Left kidney (tissue), 8 donors: ENCODE measurements at places on chromosomes 1 and 21.

DNA sequence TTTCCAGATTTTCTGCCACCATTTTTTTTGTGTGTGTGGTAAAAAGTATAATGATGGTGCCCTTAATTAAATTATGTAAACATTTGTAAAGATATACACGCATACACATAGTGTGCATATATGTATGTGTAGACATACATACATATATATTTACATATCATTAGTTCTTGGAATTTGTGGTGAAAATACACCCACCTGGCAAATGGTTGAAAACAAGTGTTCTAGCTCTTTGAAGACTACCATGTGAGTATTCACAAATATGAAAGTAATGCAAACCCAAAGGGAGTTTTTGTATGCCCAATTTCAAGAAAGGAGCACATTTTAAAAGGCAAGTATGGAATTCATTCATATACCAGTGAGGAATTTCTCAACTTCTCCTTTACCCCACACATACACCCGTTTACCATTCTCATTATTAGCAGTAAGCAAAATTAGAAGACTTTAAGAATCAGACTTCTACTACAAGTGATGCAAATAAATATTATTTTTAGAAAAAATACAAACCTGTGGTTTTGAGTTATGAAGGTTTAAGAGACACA, 8.0 kb downstream of the RABGAP1L start:
- no peak for DNase-seq

GRCh38 chr1:59692591-59692990, 122.2 kb upstream of the HOOK1 start:
- DNase-seq = no peak

GRCh38 chr1:231337043-231337471, 595 bp downstream of the EXOC8 start:
- no peak for DNase-seq

DNA sequence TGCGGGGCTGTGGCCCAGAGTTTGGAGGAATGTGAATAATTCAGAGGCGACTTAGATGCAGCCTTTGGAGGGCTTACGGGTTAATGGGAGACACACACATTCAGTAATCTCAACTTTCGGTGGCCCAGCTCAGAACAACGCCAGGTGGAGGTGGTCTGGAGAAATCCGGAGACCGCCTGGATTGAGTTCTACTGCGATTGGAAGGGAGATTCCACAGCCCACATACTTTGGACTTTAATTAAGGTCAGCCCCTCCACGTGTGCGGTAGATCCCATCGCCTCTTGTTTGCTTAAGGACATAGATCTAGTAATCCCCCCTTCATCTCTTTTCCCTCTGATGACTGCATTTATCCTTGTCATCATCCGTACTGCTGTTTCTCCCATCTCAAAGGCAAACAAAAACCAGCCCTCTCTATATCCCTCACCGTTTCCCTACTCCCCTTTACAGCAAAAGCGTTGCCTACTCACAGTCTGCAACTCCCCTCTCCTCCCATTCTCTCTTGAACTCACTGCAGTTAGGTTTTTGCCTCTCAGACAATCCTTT, 720 bp upstream of the BSDC1 start:
- DNase-seq = no peak

DNA sequence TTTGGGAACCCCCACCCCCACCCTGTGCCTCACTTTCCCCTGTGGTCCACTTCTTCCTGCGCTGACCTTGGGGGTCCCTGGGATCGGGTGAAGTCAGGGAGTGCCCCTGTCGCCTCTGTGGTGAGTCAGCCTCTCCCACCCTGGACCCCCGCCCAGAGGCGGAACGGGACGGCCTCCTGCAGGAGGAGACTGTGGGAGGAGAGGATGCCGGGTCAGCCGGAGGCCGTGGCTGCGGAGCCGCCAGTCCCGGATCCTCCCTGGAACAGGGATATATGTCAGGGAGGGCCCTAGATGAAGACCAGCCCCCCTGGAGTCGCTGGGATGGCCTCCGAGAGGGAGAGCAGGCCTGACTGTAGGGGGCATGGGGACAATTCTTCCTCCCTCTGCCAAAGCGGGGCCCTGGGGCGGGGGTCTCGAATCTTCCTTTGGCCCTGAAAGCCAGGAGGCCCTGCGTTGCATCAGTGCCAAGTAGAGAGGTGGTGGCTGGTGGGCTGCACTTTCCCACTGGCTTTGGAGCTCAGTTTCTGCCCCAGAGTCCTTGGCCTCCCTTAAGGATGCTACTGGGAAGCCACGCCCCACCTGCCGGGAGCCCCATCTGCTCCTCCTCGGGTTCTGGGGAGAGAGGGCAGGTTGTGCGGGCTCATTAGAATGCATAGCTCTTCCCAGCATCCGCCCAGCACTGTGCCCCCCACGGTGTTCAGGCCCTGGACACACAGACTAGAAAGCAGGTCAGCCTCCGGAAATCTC, 930 bp downstream of the ARHGEF10L start:
- DNase-seq = no peak

GRCh38 chr1:41765152-41765551, 153.6 kb downstream of the HIVEP3 start:
- no peak for DNase-seq

GRCh38 chr1:24642481-24643362, at the start of gene SRRM1:
Gene SRRM1, plus strand, starts transcription at chr1:24643302. Its CDS starts 25 bp downstream, at chr1:24643327.
- peak; percentile 99 for DNase-seq

- no peak for DNase-seq
Observed at GRCh38 chr1:177825276-177825901, 144.5 kb downstream of the SEC16B start.

GRCh38 chr21:42560517-42561179, 47.0 kb downstream of the SLC37A1 start:
- DNase-seq = no peak

- DNase-seq = peak; percentile 64
Observed at GRCh38 chr1:39816415-39817090, 27.9 kb upstream of the BMP8B start.

DNA sequence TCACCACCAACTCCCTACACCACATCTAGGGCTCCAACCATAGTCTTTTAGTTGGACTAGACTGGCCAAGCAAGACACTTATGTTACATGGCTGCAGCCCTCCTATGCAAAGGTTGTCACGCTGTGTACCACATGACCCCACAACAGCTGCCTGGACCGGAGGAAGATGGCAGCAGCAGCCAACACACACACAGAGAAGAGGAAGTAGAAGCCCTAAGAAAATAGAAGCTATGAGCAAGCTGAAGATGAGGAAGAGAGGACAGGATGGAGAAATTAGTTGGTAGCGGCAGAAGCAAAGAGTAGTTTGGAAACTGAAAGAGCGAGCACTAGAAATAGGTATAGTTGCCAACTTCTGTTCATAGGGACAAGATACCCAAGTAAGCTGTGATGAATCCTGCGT, 60.8 kb upstream of the RALGPS2 start:
- DNase-seq = no peak

DNA sequence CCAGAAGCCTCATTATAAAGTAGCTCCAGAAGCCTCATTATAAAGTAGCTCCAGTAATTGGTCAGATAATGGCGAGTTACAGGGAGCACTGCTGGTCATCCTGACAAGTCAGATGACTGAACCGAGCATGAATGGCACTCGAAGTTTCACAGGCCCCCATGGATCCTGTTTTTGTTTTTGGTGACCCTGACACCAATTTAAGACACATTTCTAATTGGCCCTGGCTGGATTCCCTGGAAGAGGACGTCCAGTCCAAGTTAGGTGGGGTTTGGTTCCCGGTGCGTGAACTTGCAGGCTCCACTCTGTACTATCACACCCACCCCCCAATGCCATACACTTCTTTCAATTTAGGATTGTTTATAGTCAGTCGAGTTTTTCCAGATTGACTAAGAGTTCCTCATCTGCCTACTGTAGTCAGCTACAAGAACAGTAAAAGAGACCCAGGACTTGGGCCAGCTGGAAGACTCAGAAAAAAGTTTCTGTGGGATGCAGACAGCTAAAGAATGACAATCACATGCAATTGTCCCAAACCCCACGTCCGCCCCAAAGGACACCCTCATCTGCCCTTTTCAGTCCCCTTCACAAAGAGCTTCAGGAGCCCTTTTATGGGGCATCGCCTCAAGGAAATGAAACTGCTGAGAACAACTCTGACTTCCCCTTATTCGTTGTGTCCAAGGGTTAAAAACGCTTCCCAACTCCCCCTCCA, 2.7 kb downstream of the DHRS3 start:
- DNase-seq = no peak

GRCh38 chr1:1430114-1430982, 5.1 kb upstream of the VWA1 start:
- no peak for DNase-seq

DNA sequence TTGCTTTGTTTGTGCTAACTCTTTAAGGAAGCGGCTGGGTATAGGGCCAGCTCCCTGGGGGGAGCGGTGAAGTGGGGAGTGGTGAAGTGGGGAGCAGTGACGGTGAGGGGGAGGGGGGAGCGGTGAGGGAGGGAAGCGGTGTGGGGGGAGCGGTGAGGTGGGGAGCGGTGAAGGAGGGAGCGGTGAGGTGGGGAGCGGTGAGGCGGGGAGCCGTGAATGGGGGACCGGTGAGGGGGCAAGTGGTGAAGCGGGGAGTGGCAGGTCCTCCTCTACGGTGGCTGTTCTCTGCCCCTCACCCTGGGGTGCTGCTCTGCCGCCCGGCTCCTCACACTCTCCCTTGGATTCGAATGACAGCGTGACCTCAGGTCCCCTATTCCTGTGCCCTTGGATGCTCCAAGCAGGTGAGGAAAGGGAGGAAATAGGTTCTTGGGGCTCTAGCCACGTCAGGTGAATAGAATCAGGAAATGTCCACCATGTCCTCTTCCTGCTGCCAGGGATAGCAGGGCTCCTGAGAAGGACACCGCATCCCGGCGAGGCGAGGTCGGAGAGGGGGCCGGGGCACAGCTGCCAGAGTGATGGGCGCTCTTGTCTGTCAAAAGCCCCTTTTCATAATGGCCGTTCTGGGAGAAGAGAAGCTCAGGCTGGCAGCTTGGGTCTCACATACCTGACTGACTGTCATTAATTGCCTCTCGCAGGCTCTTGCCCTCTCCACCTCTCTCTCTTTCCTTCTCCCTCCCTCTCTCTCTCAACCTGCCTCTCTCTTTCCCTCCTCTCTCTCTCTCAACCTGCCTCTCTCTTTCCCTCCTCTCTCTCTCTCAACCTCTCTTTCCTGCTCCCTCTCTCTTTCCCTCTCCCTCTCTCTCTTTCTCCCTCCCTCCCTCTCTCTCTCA, 134.2 kb downstream of the PGBD5 start:
- DNase-seq = no peak

- DNase-seq = no peak
Observed at GRCh38 chr1:78527706-78528105, 36.9 kb downstream of the PTGFR start.

GRCh38 chr1:165844114-165844798, 16.8 kb downstream of the UCK2 start:
- DNase-seq = no peak

DNA sequence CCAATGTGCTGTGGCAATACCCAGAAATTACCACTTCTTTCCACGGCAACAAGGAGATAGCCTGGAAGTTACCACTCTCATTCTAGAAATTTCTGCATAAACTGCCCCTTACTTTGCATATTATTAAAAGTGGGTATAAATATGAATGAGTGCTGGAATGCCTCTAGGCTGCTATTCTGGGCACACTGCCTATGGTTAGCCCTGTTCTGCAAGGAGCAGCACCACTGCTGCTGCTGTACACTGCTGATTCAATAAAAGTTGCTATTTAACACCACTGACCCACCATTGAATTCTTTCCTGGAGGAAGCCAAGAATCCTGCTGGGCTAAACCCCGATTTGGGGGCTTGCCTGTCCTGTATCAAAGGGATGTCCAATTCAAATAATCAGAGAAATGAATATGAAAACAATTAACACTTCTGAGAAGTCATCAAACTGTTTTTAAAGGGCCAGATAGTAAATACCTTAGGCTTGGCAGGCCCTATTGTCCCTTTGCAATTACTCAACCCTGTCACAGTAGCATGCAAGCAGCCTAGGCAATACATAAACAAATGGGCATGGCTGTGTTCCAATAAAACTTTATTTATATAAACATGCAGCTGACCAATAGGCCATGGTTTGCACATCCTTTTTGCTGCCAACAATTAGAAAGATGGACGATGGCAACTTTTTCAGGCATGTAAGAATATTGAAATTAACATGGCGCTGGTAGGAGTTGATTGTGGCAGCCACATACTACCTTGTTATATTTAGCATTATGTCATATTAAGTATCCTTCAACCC, 369.4 kb upstream of the B3GALT2 start:
- DNase-seq = no peak

- no peak for DNase-seq
Observed at GRCh38 chr1:58405660-58406059, 140.9 kb downstream of the OMA1 start.

DNA sequence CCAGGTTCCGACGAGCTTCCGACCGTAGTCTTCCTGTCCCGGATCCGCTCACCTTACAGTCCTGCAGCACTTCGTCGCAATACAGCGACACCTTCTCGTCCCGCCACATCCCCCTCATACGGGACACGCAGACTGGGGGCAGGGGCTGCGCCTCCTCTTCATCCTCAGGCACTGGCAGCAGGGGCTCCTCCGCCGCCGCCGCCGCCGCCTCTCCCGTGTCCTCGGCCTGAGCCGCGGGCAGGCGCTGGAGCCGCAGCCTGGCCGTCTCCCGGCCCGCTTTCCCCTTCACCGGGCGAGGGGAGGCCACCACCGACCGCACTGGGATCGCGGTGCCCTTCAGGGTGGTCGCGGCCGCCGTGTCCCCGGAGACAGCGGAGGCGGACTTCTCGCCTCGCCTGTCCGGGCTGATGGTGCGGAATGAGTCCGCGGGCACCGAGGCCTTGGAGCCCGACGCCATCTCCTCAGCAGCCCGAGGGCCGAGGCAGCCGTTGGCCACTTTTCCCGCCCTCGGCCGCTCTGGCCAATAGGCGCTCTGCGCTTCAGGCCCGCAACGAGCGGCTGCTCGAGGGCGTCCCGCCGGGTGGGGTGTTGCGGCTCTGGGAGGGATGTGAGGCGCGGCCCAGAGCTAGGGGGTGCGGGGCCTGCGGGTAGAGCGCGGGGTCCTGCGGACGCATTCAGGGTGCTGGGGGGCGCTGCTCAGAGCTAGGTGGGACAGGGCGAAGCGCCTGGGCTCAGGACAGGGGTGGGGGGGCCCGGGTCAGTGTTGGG, at the start of gene SHCBP1L:
Gene SHCBP1L (minus strand): TSS at position 490 of the 768 bp plus-strand sequence. CDS start 33 bp downstream, at position 457.
- no peak for DNase-seq

DNA sequence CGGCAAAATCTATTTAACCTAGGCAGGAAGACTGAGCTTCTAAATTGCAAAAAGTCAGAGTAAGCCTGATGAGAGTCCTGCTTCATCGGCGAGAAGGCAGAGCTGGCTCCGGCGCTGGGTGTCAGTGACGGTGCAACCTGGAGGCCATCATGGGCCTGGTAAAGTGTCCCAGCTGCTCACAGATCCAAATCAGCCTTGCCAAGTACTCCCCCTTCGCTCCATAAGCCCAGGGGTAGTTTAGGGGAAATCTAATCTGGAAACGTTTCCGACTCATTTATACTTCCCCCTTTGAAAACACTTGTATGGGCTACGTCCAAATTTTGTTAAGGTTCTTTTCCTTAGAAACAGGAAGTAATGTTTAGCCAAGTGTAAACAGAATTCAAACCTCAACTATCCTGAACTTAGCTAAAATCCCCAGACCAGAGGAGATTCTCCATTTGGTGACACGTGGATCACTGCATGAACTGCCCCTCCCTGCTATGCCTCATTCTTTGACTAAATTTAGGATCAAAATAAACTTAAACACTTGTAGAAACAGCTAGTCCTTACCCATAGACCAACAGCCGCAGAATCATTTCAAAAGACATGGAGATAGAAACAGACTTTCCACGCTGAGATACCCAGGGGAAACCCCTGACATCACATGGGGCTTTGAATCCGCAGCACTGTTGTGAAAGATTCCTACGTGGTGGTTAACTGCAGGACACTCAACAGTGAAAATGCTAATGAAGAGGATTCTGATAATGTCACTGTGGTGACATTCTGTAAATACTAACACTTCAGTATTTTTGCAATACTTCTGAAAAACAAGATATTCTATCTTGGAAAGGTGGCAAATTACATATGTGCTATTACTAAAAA, 172.7 kb downstream of the TGFBR3 start:
- no peak for DNase-seq

- no peak for DNase-seq
Observed at GRCh38 chr1:156601892-156602291, 613 bp upstream of the GPATCH4 start.
